ENCODE measurements at places on chromosomes 12 and 14.

DNA sequence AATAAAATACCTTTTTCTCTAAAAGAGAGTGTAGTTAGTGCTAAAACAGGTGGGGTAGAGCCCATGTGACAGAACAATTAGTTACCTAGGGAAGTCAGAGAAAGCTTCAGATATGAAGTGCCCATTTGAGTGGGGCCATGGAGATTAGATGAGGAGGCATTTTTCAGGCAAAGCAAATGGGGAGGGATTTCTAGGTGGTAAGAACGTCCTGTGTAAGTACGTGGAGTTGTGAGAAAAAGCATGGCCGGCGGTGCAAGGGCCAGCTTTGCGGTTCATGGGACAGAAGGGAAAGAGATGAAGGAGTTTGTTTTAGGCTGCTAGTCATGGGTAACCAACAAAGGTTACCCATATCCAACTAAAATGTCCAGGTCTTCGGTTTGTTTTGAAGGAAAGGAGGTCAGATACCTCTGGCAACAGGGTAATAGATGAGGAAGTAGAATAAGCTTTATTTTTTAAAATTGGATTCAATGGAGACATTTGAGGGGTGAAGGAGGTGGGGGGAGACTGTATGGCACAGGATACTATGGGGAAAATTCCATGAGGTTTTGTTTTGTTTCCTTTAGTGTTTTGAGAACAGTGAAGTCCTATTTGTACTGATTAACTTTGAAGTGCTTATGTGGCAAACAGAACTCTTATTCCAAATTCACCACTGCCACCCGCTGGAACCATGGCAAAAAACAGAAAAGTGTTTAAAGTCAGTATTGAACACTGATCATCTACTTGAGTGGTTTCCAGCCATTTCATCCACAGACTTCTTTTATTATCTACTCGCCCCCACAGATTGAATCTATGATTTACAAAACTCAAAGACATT is 10.0 kb upstream of the SNRPF start:
- peak; percentile 23 for DNase-seq

- no peak for DNase-seq
These were observed 123.5 kb upstream of the ATF1 start for GRCh38 chr12:50640321-50640939.

- peak; percentile 96 for DNase-seq
These were observed 150.8 kb downstream of the HELB start for GRCh38 chr12:66453120-66453519.

DNA sequence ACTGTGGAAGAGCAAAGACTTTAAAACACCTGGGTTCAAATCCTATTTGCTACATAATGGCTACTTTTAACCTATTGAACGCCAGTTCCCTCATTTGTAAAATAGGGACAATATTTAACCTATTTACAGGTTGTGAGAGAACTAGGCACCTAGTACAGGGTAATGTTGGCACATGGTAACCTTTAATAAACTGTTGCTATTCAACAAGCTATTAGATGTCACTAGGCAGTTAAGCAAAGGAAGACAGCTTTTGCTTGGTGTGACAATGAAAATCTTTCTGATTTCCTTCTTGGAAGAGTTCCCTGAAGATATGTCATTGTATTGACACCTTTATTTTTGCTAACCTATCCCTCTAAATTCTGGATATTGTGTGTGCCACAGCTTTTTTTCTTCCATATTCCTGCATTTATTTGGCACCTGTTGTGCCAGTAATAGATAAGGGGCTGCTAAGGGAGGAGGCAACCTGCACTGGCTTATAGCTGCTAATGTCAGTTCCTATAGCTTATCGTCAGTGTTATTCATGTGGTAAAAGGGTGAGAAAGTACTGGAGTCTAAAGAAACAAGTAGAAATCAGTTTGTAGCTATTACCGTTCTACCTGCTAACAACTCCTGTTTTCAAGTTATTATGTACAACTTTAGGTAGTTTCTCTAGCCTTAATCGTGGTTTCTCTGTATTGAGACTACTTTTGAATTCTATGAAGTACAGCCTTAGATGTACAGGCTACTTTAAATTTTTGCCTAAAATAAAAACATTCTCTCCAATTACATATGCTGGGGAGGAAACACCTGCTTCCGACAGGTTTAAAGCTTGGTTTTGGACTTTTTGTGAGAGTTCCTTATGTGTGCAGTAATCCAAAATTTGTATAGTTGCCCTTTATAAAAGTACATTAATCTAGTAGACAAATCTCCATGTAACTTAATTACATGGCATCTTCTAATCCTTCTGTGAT is 24.3 kb downstream of the HIF1A start:
- DNase-seq, result no peak

- no peak for DNase-seq
These were observed 29.7 kb downstream of the RGS6 start for GRCh38 chr14:71961972-71962371.

- no peak for DNase-seq
These were observed 18.3 kb upstream of the NXPH4 start for GRCh38 chr12:57198329-57198728.

DNA sequence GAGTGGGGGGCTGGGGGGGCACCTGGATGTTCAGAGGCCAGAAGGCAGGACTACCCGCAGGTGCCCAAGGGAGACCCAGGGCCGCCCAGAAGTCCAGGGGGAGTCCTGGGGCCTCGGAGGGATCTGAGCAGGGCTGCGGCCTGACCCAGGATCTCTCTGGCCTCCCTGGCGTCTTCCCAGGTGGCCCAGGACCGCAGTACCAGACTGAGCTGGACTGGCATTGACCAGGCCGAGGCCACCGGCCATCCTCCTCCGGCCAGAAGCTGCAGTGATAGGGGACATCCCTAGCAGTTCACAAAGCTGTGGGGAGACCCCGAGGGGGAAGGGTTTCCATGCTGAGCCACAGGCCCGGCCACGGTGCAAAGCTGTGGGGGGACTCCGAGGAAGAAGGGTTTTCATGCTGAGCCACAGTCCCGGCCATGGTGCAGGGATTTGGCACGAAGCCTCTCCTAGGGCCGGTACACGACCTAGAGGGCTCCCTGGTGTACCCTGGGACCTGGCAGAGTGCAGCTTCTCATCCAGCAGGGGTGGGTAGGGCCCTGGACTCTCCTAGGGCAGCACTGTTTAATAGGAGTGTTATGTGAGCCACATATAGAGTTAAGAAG is 24.4 kb downstream of the FBRSL1 start:
- DNase-seq, result no peak

- DNase-seq, result no peak
These were observed 216.6 kb downstream of the PTPRO start for GRCh38 chr12:15538881-15539280.

DNA sequence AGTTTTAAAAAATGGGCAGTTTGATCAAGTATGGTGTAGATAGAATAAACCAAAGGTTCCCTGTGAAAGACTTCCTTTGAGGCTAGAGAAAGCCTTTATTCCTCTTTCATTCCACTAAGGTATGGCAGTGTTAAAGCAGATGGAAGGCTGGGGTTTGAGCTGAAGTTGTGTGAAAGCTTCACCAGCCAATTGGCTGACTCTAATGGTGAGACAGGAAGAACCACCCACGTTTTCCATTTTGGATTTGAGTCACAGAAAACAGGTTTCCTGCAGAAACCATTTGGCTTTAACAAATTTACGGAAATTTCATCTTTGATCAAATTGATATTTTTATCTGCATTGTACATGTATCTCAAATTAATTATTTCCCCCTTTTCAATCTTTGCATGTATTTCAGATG is 455.0 kb downstream of the PCNX1 start:
- no peak for DNase-seq

DNA sequence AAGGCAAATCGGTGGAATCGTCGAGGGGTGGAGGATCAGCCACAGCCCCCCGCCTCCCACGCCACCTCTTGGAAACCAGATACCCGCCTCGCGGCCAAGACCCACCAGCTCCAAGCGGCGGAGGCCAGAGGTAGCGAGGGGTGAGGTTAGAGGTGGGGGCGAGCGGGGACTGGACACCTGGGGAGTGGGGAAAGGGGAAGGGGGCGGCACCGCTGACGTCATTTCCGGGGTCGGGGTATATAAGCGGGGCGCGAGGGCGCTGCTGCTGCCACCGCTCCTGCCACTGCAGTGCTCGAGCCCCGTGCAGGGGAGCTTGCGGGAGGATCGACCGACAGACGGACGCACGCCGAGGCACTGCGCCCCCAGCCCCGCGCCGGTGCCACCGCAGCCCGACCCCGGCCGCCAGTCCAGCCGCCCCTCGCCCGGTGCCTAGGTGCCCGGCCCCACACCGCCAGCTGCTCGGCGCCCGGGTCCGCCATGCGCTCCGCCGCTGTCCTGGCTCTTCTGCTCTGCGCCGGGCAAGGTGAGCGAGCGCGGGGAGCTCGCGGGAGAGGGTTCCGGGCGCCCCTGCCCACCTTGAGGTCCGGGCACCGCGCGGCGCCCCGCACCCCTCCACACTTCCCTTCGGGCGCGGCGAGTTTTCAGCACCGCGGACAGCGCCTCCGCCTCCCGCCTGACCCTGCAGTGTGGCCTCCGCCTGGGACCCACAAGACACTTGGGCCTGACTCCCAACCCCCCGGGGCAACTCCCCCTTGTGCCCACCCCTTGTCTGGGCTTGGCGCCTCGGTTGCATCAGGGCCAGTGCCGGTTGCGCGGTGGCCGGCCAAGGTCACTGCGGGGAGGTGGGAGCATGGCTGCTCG is at the start of gene CHGA:
Gene CHGA, plus strand, starts transcription at position 268 of the 861 bp plus-strand sequence. Its CDS starts 210 bp downstream, at position 478.
- peak; percentile 88 for DNase-seq

- no peak for DNase-seq
These were observed 23.1 kb upstream of the IL22 start for GRCh38 chr12:68276402-68276930.

DNA sequence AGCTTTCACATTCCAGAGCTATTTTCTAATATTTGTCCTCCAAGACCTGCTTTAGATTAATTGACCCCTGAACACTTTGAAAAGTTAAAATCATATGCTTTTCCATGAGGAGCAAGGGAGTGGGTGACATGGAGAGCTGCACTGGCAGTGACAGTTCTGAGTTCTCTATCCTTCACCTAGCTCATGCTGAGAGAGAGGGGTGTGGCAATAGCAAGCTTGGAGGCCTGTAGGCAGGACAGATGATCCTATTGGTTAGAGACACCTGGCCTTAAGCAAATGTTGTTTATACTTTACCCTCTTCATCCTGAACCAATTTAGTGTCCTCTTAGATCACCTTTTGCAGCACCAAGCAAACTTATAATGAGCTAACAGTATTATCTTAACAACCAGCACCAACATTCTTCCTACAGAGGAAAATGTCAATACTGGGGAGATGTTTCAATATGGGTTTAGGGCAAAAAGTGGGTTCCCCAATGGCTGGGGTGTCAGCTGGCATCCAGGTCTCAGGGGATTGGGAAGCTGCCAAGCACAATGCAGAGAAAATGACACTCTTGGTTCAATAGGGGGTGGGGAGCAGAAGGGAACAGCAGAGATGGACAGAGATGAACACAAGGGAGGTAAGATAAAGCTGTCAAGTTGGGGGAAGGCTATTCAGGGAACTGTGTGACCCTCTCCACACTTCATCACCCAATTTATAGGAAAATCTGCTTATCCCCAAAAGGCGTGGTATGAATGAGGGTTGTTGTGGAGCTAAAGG is 37.0 kb upstream of the PPM1H start:
- no peak for DNase-seq

DNA sequence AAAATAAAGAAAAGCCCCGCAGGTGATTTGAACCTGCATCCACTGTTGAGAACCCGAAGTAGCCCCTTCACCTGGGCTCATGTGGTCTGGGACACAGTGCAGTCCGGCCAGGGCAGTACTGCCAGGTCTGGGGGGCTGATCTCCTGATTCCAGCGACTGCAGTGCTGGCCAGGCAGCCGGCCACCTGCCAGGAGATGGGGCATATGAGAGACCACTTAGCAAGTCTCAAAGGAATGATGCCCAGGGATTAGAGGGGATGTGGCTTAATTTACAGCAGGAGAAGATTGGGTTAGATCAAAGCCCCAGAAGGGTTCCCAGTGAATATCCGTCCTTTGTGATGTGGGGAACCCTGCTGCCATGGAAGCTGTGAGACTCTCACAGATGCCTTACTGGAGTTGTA is 113.3 kb downstream of the PRMT8 start:
- no peak for DNase-seq

GRCh38 chr12:96239711-96240635 is 45.8 kb downstream of the ELK3 start:
- no peak for DNase-seq

DNA sequence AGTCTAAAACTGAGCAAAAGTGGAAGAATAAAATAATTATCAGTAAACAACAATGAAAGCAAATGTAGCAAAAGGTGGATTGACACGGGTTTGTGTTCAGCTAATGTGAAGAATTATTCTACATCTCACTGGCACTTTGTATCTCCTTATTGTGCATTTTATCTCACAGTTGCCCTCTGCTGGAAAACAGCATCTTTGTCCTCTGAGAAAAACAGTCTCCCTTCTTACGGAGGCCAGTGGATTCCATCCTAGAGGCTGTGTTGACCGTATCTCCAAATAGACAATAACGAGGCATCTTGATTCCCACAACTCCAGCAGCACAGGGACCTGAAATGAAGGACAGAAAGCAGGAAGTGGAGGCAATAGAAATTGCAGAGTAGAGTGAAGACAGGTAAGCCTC is 51.3 kb upstream of the PLBD1 start:
- no peak for DNase-seq

- no peak for DNase-seq
These were observed 10.9 kb upstream of the SYCP3 start for GRCh38 chr12:101750152-101750551.

DNA sequence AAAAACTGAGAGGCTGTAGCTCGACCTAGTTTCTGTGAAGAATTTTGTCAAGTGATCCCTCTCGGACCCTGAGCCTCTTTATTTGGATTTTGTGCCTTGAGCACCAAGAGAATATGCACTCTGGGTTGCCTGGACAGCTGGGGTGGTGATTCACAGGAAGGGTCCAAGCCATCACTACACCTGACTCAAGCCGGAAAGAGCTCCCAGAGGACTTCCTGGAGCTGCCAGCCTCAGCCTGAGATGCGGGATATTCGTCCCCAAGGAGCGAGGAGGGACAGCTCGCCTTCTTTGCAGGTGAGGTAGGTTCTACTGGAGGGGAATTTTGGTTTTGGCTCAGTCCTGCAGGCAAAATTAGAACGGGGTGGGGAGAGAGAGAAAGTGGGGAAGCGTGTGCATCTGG is 94.3 kb downstream of the GALNT8 start:
- DNase-seq, result no peak

DNA sequence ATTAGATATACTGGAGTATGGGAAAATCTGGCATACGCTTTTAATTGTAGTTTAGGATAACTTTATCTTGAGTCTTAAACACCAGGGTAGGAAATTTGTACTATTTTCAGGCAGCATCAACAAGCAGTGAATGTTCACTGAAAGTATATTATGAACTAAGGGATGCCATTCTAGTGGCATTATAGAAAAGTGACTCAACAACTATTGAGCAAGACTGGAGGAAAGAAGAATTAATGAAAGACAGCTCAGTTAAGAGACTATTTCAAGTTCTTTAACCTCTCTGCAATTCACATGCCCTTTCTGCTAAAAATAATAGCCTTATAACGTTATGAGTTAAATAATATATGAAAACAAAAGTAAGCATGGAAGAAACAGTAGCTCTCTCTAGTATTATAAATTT is 343.1 kb downstream of the FSCB start:
- no peak for DNase-seq

- DNase-seq, result no peak
These were observed 230.2 kb upstream of the TBX3 start for GRCh38 chr12:114913871-114914801.

- DNase-seq, result no peak
These were observed 81.7 kb downstream of the TNFAIP2 start for GRCh38 chr14:103204852-103205540.

GRCh38 chr12:58728397-58728796 is 191.9 kb downstream of the LRIG3 start:
- no peak for DNase-seq

- no peak for DNase-seq
These were observed 54.3 kb downstream of the SLC41A2 start for GRCh38 chr12:104903648-104904423.

GRCh38 chr14:89625244-89625713 is 208.2 kb upstream of the FOXN3 start:
- peak; percentile 79 for DNase-seq
